ENCODE measurements at places on chromosomes 3 and 15.

DNA sequence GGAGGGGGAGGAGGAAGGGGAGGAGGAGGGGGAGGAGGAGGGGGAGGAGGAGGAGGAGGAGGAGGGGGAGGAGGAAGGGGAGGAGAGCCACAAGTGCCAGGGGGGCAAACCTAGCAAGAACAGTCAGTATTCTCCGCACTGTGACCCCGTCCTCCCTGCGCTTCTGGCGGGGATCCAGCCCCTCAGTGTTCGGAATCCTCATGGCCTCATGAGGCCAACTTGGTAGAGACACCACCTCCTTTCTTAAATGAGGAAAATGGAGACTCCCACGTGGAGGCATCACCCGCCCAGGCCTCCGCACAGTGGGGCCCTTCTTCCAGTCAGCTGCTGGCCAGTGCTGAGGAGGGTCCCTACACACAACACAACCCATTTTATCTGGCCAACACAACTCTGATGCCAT lies 163.4 kb downstream of the XXYLT1 start:
- DNase-seq: no peak

DNA sequence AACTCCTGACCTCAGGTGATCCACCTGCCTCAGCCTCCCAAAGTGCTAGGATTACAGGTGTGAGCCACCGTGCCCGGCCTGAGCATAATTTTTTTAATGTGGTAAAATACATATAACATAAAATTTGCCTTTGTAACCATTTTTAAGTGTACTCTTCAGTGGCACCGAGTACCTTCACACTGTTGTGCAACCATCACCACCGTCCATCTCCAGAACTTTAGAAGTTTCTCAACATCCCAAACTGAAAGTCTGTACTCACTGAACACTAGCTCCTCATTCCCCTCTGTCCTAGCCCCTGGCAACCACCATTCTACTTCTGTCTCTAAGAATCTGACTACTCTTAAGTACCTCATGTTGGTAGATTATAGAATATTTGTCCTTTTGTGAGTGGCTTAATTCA lies 35.2 kb downstream of the LRIG1 start:
- no peak for DNase-seq

DNA sequence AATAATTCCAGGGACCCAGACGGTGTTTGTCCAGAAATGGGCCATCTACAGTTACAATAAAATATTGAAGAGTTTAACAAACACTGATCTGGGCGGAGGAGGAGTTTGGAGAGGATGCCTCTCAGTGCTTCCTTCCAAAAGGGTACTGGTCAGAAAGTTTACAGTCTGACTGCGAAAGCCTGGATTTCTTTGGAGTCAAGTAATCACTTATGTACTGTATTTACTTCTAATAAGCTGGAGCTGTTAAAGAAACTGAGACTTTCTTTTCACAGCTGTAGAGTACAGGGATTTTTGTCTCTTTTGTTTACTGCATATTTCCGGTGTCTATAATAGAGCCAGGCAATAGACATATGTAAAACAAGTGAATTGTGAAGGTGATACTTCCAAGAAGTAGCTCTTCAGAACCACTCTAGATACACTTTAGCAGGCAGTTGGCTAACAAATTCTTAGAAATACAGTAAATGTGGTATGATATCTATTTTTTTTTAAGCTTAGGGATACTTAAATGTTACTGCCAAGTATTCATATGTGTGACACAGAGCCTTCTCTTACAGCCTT lies 22.1 kb upstream of the NEO1 start:
- DNase-seq: no peak

GRCh38 chr15:54208786-54209185 lies 230.5 kb downstream of the UNC13C start:
- no peak for DNase-seq

DNA sequence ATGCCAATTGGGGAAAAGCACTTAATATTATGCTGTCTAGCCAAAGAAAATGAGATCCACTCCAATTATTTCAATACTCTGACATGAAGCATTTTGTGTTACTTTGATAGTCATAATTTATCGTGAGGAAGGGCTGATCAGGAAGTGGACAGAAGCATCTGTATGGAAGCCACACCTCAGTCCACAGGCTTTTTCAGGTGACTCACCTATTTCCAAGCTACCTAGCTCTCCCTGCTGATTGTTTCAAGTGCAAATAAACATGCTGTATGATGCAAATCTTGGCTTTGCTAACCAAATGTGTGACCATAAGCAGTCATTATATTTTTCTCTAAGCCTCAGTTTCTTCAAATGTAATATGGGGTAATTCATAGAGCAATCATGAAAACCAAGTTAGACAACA lies 30.8 kb upstream of the CPB1 start:
- no peak for DNase-seq

GRCh38 chr3:155854141-155854940 lies at the start of gene SLC33A1:
Gene SLC33A1, minus strand, starts transcription at chr3:155854427. Its CDS starts 430 bp downstream, at chr3:155853997.
- DNase-seq: peak; percentile 99

DNA sequence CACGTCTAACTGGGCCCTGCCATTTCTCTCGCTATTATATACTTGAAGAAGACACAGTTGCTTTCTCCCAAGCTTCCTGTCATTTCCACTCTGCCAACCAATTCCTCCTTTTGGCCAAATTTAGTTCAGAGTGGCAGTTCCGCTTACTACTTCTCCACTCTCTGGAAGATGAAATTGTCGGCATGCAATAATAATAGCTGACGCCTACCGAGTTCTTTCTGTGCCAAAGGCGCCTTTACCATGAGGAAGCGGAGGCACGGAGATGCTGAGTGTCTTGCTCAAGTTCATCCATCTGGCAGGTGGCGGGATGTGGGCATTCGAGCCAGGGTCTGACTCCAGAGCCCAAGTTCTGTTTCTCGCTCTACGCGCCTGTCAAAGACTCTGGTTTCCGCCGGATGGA lies 14.6 kb upstream of the NRROS start:
- no peak for DNase-seq

GRCh38 chr3:128935922-128936321 lies 56.5 kb downstream of the ACAD9 start:
- DNase-seq: no peak

DNA sequence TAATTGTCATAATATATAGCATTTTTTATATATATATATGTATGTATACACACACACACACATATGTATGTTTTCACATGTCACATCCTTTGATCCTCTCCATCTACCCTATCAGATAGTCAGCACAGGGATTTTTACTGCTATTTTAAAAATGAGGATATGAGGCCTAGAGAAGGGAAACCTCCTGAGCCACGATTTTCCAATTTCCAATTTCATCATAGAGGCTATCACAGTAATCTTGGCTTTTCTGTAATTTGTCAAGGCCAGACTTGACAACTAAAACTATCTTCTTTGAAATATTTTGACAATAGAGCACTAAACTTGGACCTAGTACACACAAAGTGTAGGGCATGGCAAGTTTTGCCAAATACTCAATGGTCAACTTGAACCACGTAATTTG lies 42.5 kb downstream of the IL1RAP start:
- DNase-seq: no peak

DNA sequence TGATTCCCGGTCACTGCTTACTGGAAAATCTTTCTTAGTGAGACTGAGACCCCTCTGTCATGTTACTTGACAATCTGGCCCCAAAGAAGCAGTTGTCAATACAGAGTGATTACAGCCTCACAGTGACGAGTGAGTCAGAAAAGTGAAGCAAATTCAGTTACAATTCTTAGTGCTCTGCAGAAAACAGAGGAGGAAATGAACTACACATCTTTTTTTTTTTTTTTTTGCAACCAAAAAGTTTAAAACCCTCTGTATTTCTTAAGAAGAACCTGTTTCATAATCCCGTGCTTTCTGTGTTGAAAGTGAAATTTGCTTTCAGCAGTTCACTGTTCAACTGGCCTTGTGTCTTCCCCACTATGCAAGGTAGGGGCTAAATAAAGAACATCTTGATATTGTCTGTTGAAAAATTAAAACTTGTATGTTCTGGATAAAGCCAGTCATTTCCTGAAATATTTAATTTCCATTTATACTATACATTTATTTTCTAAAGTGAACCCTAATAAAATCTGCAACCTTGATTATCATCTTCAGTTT lies 1.9 kb downstream of the AQP9 start:
- DNase-seq: no peak

DNA sequence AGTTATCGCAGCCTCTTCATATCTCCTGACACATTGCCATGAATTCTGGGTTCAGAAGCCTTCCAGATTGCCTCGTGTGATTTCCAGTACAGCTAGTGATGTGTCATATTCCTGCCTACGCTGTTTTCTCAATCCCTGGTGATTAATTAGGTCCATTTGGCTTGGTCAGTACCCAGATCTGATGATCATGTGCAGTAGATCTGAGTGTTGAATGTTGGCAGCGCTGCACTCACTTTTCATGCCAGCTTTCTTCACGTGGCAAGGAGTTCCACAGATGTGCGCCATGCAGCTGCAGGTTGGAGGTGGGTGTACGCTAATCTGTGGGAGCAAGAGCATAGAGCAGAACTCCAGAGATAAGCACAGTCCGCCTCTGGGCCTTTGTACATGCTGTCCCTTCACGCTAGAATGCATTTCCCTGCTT lies 86.9 kb upstream of the COL6A5 start:
- DNase-seq: no peak

DNA sequence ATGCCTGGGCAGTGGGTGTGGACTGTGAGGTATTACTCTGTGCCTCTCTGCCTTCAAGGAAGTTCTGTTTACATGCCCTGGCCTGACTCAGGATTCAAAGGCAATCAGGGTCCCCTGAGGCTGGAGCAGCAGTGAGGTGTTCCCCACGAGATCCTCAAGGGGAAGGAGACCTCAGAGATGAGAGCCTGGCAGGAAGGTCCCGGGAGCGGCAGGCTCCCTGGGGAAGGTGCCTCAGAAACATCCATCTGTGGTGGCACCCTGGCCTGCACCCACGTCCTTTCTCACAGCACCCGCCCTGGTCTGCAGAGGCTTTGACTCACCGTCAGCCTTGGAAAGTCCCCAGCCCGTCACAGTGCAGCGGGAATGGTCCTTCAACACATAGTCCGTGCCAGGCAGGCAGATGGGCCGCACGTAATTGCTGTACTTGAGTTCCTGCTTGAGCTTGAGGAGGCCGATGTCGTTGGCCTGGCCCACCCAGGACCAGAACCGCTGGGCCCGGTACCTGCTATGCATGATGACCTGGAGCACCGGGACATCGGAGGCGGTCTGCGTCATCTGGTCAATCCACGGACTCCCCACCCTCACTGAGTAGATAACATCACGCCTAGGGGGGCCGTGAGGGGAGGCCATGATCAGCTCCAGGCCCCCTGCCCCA lies 3.6 kb downstream of the PRSS50 start:
- peak; percentile 65 for DNase-seq

- no peak for DNase-seq
Observed at GRCh38 chr3:50242381-50242770, 6.4 kb downstream of the GNAI2 start.

DNA sequence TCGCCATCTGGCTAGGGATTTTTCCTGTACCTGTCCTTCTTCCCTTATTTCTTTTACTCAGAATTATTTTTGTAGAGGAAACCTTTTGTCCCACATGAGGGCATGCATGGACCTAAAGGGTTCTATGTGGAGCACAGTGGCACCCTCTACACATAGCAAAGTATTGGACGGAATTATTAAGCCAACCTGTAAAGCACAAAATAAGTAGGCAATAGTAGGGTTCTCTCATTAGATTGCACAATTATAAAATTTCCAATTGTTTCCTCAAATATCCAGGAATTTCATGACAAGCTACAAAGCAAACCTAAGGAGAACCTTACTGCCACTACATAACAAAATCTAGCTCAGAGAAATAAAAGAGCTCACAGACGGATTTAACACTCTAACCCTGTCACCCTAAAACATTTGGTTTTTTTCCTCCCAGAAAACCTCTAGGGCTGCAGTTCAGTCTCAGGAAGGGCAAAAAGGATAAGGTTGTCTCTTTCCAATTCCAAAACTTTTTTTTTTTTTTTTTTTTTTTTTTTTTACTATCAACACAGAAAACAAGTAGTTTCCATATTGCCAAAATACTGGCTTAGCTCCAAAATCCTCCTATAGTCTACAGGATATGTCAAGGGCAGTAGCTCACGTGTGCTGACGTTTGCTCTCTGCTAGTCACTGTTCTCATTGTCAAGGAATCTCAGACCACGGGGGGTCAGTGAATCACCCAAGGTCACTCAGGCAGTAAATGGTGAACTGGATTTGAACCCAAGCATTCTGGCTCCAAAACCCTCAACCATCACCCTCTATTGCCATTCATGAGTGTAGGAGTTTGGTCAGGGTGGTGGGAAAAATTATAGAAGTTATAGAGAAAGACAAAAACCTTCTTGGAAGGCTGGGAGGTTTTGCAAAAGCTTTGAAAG lies 52.3 kb downstream of the NCEH1 start:
- DNase-seq: no peak

GRCh38 chr15:35038626-35039451 lies 46.3 kb downstream of the NANOGP8 start:
- no peak for DNase-seq

Measured in activated T-cell treated with anti-CD3 and anti-CD28 coated beads, Interleukin-2, amount 50 U/mL, for 48 hours (primary cell).